ENCODE measurements at places on chromosomes 2 and 18.

DNA sequence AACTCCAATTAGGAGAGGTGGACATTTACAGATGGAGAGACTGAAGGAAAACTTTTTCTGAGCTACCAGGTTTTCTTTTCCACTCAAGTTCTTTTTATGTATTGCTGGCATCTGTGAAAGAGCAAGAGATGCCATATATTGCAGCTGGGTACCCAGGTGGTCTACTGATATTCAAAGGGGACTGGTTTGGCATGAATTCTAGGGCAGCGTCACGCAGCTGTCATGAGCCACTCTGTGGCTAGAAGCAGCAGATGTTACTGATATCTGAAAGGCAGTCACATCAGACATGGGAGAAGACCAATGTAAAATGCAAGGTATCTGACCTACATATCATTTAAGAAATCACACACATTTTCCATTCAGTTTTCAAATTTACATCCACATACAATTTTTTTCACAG, 408.8 kb downstream of the GALNT13 start:
- no peak for DNase-seq

GRCh38 chr2:25740810-25741381, 67.5 kb upstream of the DTNB start:
- no peak for DNase-seq

DNA sequence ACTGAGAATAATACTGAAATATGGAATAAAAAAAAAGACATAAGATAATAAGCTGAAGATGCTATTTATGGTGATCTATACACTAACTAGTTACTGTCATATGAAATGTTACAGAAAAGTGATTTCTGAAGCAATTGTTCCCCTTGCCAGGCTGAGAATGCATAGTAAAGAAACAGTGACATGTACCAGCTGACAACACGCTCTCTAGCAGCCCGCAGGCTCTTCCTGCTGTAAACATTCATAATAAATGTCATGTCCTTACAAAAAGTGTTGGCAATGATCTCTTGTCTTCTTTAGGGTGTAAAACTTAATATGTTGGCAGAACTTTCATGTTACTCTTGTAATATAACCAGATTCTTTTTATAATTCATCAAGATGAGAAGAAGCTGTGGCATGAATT, 1171.3 kb downstream of the DSC3 start:
- DNase-seq: no peak

DNA sequence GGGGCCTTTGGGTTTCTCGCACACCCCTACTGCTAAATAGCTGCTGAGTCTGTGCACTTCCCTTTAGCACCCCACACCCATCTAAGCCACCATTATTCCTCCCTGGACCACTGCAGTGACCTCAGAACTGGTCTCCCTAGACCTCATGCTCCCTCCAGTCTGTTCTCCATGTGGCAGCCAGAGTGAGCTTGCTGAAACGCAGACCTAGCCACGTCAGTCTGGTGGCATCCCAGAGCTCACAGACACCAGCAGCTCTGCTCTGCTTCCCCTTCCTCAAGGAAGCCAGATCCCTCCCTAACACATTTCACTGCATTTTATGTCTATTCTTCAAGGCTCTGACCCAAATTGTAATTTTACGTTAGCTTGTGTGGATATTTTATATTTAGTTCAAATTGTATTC, 144.4 kb downstream of the DYSF start:
- no peak for DNase-seq

- no peak for DNase-seq
These were observed 86.9 kb upstream of the EML6 start for GRCh38 chr2:54636415-54637139.

DNA sequence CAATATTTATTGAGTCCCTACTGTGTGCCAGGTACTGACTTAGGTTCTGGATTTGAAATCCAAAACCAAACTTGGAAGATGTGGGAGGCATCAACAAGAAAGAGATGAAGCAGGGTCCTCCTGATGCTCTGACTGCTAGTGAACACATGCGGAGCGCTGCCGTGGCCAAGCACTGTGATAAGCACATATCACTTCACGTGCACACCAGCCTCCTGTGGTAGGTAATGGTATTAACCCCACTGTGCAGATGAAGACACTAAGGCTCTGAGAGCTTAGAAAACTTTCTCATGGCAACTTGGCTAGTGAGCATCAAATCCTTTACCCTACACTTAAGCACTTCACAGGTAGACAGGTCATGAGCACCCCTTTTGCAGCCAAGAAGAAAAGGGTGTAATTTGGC, 216.1 kb downstream of the HAUS1 start:
- DNase-seq: no peak

GRCh38 chr2:157793053-157793612, 83.0 kb downstream of the ACVR1 start:
- no peak for DNase-seq

- DNase-seq: no peak
These were observed 148.6 kb downstream of the MAIP1 start for GRCh38 chr2:200104015-200104414.

- no peak for DNase-seq
These were observed 242.9 kb downstream of the ARL6IP6 start for GRCh38 chr2:152961351-152961750.

- DNase-seq: no peak
These were observed 51.0 kb downstream of the ACOXL start for GRCh38 chr2:110783196-110783873.

- no peak for DNase-seq
These were observed 373 bp downstream of the EIPR1 start for GRCh38 chr2:3377279-3377611.

GRCh38 chr18:61149786-61150185, 183.4 kb upstream of the CDH20 start:
- no peak for DNase-seq
